ENCODE measurements at places on chromosomes 4 and X.

DNA sequence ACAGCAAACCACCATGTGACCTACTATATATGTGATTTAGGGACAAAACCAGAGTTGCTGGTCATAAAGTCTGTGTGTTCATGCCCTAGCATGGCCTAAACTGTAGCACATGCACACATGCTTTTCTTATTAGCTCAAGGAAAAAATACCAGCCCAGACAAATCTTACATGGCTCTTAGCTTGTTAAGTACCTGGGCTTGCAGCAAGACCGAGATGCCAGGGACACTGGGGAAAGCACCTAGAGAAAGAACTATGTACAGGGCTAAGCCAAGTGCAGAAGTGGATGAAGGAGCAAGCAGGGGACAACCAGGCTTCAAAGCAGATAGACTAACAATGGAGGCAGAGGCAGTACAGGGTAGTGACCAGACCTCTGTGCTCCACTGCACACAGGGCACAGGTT lies 3.4 kb upstream of the GABRE start:
- no peak for DNase-seq

- no peak for DNase-seq
Measured at GRCh38 chrX:39421006-39421405, 619.7 kb downstream of the MID1IP1 start.

DNA sequence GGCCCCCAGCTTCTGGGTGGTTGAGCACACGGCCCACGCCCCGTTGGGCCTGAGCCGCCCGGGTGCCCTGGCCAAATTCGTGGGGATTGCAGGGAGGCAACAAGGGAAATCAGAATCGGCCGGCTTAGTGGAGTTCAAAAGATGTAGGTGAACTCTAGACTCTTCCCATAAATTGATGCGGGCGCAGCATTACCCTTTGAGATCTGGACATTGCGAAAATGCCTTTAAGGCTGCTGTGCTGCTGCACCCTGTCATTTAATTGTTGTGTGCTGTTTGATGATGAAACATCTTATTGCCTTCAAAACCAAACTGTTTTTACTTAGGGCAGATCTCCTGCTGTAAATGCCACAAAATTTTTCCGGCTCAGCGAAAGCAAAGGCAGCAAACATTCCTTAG lies 409 bp upstream of the MPP1 start:
- DNase-seq = no peak

DNA sequence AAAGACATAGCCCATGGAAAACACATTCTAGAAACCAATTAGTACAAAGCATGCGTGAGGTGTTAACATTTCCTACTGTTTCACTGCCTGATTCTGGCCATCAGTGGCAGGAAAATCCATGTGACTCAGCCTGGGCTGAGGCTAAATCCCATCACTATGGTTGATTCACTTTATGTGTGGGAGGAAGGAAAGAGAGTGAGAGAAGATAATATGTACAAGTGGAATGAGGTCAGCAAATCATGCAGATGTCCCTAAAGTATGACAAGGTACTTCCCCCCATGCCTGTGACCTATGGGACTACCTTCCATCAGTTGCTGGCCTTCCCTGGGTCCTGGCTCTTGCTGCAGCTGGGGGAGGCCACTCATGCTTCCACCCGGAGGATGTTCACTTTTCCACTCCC lies 64.2 kb upstream of the MAP3K15 start:
- DNase-seq = no peak

DNA sequence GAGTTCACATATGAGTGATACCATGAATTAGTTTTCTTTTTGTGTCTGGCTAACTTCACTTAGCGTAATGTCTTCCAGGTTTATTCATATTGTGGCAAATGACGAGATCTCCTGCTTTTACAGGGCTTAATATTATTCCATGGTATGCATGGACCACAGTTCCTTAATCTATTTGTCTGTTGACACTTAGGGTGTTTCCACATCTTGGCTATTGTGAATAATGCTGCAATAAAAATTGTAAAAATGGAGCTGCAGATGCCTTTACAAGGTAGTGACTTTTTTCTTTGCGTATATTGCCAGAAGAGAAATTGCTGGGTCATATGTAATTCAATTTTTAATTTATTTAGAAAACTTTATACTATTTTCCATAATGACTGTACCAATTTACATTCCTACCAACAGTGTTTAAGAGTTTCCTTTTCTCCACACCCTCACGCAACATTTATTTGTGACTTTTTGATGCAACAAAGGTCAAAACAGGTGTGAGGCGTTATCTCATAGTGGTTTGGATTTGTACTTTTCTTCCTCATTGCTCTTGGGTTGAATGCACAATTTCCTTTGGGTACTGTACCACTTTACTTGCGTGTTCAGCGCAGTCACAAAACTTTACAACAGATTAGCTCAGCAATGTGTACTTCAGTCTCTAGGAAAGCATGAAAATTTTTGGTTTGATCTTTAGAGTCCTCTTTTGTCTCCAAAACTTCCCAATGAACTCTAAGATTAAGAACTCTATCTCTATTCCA lies 240.8 kb downstream of the PPARGC1A start:
- DNase-seq = no peak

- no peak for DNase-seq
Measured at GRCh38 chr4:179307297-179308136, 1865.3 kb upstream of the AGA start.

- no peak for DNase-seq
Measured at GRCh38 chrX:149527705-149528104, 13.1 kb upstream of the EOLA1 start.

GRCh38 chr4:78776079-78776728 lies at the start of gene BMP2K:
BMP2K (plus strand) TSS chr4:78776350; CDS start chr4:78776544, 194 bp downstream.
- DNase-seq = no peak

GRCh38 chrX:18676470-18676869 lies 4.6 kb upstream of the RS1 start:
- DNase-seq = no peak

DNA sequence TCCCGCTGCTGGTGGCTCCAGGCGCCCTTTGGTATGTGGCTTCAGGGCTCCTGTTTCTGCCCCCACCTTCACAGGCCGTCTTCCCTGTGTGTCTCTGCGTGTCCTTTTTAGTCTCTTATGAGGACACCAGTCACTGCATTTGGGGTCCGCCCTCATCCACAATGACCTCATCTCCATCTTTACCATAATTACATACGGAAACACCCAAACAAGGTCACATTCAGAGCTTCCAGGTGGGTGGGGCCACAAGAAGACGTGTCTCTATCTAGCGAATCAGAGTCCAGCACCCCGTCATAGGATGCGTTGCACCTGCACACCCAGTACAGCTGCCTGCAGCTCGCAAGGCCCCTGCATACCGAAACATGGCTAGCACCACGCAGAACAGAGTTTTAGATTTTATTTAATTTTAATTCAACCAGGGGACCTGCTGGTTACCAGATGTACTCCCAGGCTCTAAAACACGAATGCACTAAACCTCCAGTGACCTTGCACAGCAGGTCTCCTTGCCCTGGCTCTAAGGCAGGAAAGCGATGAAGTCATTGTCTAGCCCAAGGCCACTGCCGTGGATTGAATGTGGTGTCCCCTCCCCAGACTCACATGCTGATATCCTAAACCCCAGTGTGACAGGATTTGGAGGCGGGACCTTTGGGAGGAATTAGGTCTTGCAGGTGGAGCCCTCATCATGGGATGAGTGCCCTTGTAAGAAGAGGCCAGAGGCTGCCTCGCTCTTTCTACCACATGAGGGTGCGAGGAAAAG lies 30.3 kb downstream of the ABLIM2 start:
- DNase-seq = no peak

GRCh38 chrX:16567681-16568080 lies 82.3 kb upstream of the S100G start:
- DNase-seq = no peak

DNA sequence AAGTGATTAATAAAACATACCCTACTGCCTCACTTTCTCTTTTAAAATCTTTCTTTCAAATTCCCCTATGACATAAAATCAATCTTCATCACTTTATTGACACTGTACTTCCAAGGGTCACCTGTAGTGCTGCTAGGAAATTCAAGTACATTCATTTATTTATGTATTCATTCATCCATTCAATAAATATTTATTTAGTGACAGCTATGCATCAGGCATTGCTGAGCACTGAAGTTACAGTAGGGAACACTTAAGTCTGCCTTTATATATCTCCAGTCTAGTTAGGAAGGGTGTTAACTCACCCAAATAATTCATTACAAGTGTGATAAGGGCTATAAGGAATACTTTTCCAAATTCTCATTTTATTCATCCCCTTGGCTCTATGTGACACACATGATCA lies 2.3 kb downstream of the SYTL5 start:
- DNase-seq = no peak

- no peak for DNase-seq
Measured at GRCh38 chr4:142452161-142452855, 393.8 kb downstream of the INPP4B start.

- no peak for DNase-seq
Measured at GRCh38 chr4:94534401-94535312, 82.9 kb downstream of the PDLIM5 start.

- no peak for DNase-seq
Measured at GRCh38 chrX:109952050-109952449, 50.9 kb upstream of the TMEM164 start.

- DNase-seq = no peak
Measured at GRCh38 chrX:47194194-47194787, 662 bp downstream of the UBA1 start.

- DNase-seq = no peak
Measured at GRCh38 chr4:3517731-3518510, 14.3 kb downstream of the LRPAP1 start.

DNA sequence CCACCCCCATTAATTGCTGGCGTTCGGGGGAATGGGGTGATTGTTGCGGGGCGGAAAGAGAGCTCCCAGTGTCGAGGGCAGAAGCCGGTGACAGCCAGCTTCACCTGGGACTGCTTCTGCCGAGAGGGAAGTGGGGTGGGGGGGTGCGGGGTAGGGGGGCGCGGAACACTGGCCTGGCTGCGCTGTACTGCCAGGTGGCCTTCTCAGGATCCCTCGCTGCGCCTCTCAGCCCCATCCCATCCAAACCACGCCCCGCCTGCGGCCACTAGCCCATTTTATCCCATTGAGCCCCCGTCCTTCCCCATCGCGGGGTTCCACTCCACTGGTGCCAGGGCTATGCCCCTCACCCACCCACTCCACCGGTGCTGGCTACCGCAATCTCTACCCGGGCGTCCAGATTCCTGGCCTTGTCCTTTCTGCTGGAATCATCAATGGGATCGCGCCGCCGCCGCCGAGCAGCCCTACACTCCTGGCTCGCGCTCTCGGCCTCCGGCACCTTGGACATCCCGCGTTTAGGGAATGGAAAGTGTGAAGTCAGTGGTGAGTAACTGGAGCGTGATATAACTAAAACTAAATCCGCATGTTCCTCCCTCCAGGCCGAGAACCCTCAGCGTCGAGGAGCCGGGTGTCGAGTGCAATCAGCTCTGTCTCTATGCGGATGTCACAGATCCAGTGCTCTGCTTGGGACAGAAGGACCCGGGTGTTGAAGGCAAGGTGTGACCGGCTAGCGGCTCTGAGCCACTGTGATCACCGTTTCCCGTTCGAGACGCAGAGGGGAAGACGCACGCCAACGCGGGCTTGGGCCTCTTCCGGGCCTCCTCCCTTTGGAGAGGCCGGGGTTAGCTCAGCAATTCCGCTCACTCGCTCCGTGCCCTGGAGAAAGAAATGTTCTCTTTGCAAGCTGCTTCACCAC lies 20.5 kb downstream of the NKX3-2 start:
- no peak for DNase-seq

GRCh38 chr4:11546391-11547175 lies 117.9 kb upstream of the HS3ST1 start:
- no peak for DNase-seq

DNA sequence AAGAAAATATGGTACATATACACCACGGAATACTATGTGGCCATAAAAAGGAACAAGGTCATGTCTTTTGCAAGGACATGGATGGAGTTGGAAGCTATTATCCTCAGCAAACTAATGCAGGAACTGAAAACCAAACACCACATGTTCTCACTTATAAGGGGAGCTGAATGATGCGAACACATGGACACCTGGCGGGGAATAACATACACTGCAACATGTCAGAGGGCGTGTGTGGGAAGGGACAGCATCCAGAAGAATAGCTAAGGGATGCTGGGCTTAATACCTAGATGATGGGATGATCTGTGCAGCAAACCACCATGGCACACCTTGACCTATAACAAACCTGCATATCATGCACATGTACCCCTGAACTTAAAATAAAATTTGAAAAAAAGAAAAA lies 19.5 kb upstream of the CNKSR2 start:
- no peak for DNase-seq

GRCh38 chrX:12971282-12972003 lies 3.5 kb upstream of the TMSB4X start:
- no peak for DNase-seq

DNA sequence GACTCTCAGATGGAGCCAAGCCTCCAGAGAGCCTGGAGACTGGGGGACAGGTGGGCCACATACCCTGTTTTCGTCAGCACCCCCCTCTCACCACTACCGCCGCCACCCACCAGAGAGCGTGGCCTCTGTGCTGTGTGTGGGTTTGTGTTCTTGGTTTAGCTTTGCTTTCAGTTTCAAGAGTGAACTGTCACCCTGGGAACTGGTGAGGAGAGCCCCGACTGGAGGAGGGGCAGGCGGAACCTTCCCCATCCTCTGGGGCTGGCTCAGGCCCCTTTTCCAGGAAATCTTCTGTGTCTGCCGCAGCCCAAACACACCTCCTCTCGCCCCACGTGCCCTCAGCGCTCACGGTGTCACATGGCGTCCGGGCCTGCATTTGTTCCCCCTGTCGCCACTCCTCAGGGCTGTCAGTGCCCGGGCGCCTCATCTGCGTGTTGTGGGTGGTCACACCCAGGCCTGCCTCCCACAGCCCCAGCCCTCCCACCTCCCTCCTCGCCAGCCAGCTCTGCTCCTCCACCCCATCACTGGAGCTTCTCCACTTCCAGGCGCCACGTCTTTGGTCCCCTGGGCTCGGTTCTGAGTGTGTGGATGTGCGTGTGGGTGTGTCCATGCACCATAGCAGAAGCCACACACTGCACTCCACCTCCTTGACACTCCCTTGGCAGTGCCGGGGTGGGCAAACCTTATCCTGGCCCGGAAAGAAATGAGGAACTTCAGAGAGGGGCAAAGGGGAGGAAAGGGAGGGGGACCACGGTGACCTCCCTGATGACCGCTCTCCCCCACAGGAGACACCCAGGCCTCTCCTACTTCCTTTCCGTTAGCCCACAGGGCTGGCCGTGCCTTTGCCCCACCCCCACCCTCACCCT lies 27.8 kb downstream of the ELF4 start:
- DNase-seq = no peak

GRCh38 chr4:141130947-141131605 lies 2.2 kb downstream of the RNF150 start:
- DNase-seq = no peak

- no peak for DNase-seq
Measured at GRCh38 chr4:48167538-48168263, 33.7 kb upstream of the TXK start.

DNA sequence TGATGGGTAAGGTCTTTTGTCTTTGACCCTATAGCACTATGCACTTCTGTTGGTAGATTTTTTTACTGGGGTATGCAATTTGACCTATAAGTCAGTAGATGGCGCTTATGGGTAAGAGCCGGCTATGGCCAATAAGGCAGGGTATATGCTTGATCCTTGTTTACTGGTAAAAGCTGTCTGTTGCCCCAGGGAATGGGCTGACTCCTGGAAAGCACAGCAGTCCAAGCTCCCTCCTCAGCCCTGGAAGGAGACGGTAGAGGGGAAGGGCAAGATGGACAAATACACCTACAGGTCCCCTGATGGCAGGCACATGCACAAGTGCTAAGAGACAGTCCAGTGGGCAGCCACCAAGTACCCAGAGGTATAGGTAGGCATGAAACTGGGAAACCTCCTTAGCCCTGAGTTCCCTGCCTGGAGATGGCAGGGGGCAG lies 63.7 kb downstream of the ADAMTS3 start:
- no peak for DNase-seq
